ENCODE measurements at places on chromosomes 7 and 10. TPM values are rescaled to one million over a fixed set of nuclear protein-coding genes. Genes with fewer than 3 reads are reported as not detected.

TRIM50 gene
- total RNA-seq, result not detected

CH25H gene
- 0.40 TPM for total RNA-seq

SEMA3D gene
- 0.95 TPM for total RNA-seq

INHBA gene
- total RNA-seq, result 2.4 TPM

AHR gene
- 73.2 TPM for total RNA-seq

CRHR2 gene
- not detected for total RNA-seq

GCK gene
- 0.39 TPM for total RNA-seq

SPDYE6 gene
- total RNA-seq, result not detected

CYP26C1 gene
- total RNA-seq, result 0.33 TPM

RAPGEF5 gene
- total RNA-seq, result 106 TPM

FAM180A gene
- not detected for total RNA-seq

ECHDC3 gene
- total RNA-seq, result 4.2 TPM
